ENCODE measurements at places on chromosomes 6 and 20.

- no peak for DNase-seq
Observed at GRCh38 chr20:23119456-23120216, 33.5 kb upstream of the CD93 start.

DNA sequence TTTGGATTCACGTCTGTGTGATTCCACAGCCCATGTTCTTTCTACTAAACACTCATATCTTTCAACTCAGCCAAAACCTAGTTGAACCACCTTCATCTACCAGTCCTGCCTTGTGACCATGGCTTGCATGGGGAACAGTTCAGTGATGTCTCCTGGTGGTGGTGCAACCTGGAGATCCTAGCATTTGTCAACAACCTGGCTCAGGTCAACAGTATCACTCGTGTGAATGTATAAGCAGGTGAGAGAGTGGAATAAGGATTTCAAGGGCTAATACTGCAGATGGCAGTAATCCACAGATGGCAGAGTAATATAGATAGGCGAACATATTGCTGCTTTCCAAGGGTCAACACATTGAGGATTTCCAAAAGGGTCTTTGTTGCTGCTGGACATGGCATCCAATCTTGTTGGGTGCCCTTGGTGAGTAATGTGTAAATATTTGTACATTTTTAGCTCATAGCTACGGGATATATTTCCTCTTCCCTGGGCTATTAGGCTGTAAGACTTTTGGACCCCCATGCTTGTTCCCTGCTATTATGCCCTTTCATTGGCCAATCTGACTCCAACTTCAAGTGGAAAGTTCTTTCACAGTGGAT, 13.4 kb downstream of the PBOV1 start:
- no peak for DNase-seq

GRCh38 chr20:12989586-12990115, 19.1 kb upstream of the SPTLC3 start:
- DNase-seq = no peak

DNA sequence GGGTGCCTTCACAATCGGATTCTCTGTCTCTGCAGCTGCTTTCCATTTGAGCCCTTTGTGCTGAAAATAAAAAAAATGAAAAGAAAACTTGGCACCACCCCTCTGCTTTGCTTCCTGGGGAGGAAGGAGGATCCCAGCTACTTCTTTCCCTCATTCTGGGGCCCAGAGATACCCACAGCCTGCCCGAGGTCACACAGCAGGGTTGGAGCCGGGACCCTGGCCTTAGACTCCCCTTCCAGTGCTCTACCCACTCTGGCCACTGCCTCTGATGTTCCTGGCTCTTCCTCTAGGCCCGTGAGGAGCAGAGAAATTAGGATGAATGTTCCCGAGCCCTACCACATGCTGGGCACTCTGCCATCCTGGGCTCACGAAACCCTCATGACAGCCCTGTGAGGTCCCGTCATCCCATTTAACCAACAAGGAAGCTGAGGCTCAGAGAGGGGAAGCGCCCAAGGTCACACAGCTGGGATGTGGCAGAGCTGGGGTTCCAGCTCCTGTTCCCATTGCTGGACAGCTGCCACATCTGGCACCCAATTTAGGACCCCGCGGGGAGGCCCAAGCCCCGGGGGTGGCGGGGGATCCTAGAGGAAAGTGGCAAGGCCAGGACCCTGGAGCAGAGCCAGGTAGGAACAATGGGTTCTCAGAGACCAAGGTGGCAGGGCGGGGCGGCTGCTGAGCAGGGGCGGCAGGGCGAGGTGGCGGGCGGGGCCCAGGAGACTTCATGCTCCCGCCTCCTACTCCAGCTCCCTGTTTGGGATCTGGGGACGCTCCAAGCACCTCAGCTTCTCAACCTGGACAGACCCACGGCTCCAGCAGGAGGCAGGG, 76.6 kb downstream of the CEBPB start:
- no peak for DNase-seq

- no peak for DNase-seq
Observed at GRCh38 chr6:39669207-39669972, 55.8 kb downstream of the KIF6 start.

GRCh38 chr20:49835031-49835430, 22.4 kb downstream of the SLC9A8 start:
- no peak for DNase-seq

DNA sequence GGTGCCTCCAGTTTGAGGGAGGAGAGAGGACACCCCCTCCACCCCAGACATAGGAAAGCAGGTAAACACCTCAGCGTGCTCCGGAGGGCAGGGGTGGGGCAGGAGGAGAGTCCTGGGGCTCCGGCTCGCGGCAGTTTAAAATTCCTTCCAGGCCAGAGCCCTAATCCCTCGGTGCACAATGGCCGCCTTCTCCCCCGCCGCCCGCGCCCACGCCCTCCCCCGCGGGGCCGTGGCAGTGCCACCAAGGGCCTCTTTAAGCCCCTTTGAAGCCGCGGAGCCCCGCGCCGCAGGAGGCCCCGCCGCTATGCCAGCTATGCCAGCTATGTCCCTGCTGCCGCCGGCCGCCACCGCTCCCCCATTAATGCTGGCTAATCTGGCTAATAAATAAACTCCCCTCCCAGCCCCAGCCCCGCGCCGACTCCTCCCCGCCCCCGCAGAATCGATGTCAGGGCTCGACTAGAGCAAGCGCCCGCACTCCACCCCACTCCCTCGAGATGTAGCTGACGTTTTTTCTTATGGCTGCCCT, 125.1 kb downstream of the MRPL14 start:
- DNase-seq = no peak

DNA sequence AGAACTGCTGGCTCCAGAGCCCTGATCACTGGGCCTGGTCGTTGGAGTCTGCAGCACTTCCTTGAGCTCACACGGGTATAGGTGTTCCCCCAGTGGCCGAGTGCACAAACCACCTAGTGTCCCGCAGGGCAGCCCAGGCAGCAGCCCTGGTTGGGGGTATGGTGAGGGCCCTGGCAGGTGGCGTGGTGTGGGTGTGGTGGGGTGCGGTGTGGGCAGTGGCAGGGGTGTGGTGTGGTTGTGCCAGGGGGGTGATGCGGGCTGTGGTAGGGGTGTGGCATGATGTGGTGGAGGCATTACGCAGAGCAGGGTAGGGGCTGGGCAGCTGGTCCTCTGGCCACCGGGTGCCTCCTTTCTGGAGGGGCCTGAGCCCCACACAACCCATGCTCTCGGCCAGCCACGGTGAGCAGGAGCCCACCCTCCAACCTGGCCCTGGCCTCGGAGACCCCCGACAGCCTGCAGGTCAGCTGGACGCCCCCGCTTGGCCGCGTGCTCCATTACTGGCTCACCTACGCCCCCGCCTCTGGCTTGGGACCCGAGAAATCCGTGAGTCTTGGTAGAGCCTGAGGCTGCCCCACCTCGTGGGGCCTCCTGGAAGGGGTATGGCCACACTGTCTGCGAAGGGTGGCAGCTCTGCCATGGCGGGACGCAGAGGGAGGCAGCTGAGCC, 20.5 kb downstream of the COL20A1 start:
- DNase-seq = no peak

GRCh38 chr6:168100011-168100802, 21.2 kb upstream of the FRMD1 start:
- DNase-seq = no peak

GRCh38 chr6:10347561-10348327, 67.1 kb downstream of the TFAP2A start:
- DNase-seq = no peak

GRCh38 chr6:135179372-135179771, 1.7 kb upstream of the MYB start:
- DNase-seq = no peak

DNA sequence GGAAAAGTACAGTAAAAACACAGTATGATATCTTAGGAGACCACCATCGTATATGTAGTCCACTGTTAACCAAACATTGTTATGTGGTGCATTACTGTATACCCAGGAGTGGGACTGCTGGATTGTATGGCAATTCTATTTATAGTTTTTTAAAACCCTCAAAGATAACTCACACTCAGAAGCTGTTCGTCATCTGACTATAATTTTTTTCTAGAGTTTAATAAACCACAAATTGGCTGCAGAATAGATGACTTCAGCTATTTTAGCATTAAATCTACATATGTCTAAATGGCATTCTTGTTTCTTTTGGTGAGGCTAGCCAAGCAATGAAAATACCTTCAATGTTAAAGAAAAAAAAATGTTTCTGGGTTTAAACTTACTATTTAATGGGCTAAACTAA, 134.2 kb upstream of the BMP5 start:
- DNase-seq = no peak

- DNase-seq = no peak
Observed at GRCh38 chr6:66421570-66421969, 714.5 kb upstream of the EYS start.

GRCh38 chr20:58651946-58652605, 993 bp downstream of the STX16 start:
- peak; percentile 61 for DNase-seq

DNA sequence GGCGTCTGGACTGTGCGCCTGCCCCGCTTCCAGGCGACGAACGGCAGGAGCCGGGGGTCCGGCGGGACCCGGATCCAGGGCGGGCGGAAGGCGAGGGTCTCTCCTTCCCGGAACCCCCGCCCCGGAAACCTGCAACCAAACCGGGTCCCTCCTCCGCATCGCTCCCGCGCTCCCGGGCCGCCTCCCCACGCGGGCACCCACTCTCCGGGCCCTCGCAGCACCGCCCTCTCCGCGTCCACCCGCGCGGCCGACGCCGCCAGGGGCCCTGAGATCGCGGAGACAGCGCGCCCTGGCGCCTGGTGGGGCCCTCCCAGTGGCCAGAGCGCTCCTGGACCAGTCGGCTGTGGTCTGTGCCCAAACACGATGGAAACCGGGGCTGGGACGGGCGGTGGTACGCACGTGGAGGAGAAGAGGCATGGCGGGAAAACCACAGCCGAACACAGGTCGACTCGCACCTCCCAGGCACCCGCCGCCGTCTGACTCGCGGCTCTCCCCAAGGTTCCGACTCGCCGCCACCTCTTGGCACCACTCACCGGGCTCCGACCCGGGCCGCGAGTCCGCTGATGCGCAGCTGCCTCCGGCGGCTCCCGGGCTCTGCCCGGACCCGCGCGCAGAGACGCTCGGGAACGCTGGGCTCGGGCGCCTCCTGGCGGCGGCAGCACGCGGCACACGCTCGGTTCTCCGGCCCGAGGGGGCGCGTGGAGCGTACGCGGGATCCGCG, 7.9 kb downstream of the NKX2-2 start:
- no peak for DNase-seq

DNA sequence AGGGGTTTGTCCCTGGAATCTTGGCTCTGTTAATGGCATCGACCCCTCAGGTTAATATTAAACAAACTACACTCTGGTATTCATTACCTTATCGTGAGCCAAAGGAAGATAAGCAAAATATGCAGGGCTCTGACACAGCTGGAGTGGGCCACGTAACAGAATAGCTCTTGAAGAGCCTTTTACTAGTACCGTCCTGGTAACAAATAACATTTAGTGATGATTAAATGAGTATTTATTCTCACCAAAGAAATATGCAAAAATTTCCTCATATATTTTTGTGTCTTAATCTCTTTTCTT, 20.1 kb upstream of the UTRN start:
- DNase-seq = no peak

GRCh38 chr6:158002951-158003853, 21.5 kb downstream of the SYNJ2 start:
- DNase-seq = no peak

DNA sequence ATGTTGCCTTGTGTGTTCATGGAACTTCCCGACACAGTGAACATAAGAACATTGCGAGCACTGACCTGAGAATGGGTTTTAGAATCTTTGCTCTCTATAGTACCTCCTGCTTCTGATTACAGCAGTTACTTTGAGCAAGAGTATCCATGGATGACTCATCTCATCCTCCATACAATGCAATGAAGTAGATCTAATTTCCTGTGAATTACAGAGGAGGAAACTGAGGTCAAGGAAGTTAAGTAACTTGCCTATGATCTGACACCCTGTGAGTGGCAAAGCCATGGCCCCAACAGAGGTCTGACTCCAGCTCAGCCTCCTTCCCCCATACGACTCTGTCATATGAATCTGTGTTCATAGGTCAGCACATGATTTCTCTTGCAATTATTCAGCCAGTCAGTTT, 518.1 kb downstream of the TFAP2A start:
- DNase-seq = no peak

- DNase-seq = peak; percentile 33
Observed at GRCh38 chr20:52410182-52410647, 218.6 kb upstream of the ZFP64 start.

DNA sequence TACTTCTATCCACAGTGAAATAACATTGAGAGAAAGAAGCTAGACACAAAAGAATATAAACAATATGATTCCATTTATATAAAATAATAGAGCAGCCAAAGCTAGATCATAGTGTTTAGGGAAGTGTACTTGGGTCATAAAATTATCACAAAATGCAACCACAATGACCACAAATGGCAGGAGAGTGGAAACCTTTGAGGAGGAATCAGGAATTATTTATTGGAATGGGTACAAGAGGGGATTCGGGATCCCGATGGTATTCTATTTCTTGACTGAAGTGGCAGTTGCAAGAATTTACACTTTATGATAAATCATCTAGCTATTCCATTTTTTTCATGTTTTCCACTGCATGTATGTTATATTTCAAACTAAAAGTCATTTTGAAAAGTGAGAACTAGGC, 76.1 kb downstream of the IPCEF1 start:
- no peak for DNase-seq

- DNase-seq = no peak
Observed at GRCh38 chr6:75852721-75853120, 103.7 kb downstream of the MYO6 start.

All from T-helper 22 cell (primary cell).